ENCODE measurements at places on chromosomes 7 and 10. TPM values are rescaled to one million over a fixed set of nuclear protein-coding genes. Genes with fewer than 3 reads are reported as not detected.
A peak's percentile ranks its signal among the peaks of the same experiment; 100 is the strongest.

GRCh38 chr10:29183301-29183945 lies 105.4 kb upstream of the LYZL1 start:
- no peak overlapping the region for H3K4me3 ChIP-seq
- no peaks in the 10 kb centered on the region for H3K4me1 ChIP-seq
- no peak for DNase-seq
- H3K27me3 ChIP-seq: peaks cover 6% of the 10 kb centered on the region
- H3K27ac ChIP-seq: no peak overlapping the region

- H3K36me3 ChIP-seq: no peaks in the 10 kb centered on the region
- H3K27me3 ChIP-seq: peaks cover 4% of the 10 kb centered on the region
- no peak overlapping the region for H3K4me3 ChIP-seq
- no peaks in the 10 kb centered on the region for H3K4me1 ChIP-seq
- no peak overlapping the region for H3K27ac ChIP-seq
These were observed 88.5 kb downstream of the ADCY1 start for GRCh38 chr7:45662540-45663166.

GRCh38 chr10:34978080-34978479 lies 112.1 kb downstream of the CUL2 start:
- H3K4me1 ChIP-seq: no peaks in the 10 kb centered on the region
- H3K4me3 ChIP-seq: no peak overlapping the region
- no peak for DNase-seq
- H3K36me3 ChIP-seq: no peaks in the 10 kb centered on the region

- no peaks in the 10 kb centered on the region for H3K27me3 ChIP-seq
- H3K36me3 ChIP-seq: peaks cover 21% of the 10 kb centered on the region
- H3K27ac ChIP-seq: peak overlapping the region; percentile 98
- DNase-seq: peak; percentile 81
- peaks cover 42% of the 10 kb centered on the region for H3K4me1 ChIP-seq
These were observed 744 bp downstream of the PPRC1 start for GRCh38 chr10:102133373-102134195.

GRCh38 chr7:117796889-117797288 lies 76.4 kb downstream of the CTTNBP2 start:
- H3K27me3 ChIP-seq: peaks cover 2% of the 10 kb centered on the region
- no peak for DNase-seq
- no peaks in the 10 kb centered on the region for H3K36me3 ChIP-seq
- no peak overlapping the region for H3K4me3 ChIP-seq
- no peak overlapping the region for H3K27ac ChIP-seq

- no peaks in the 10 kb centered on the region for H3K4me1 ChIP-seq
- peaks cover 2% of the 10 kb centered on the region for H3K36me3 ChIP-seq
- no peaks in the 10 kb centered on the region for H3K27me3 ChIP-seq
These were observed 32.7 kb downstream of the PKD1L1 start for GRCh38 chr7:47915616-47915976.

DNA sequence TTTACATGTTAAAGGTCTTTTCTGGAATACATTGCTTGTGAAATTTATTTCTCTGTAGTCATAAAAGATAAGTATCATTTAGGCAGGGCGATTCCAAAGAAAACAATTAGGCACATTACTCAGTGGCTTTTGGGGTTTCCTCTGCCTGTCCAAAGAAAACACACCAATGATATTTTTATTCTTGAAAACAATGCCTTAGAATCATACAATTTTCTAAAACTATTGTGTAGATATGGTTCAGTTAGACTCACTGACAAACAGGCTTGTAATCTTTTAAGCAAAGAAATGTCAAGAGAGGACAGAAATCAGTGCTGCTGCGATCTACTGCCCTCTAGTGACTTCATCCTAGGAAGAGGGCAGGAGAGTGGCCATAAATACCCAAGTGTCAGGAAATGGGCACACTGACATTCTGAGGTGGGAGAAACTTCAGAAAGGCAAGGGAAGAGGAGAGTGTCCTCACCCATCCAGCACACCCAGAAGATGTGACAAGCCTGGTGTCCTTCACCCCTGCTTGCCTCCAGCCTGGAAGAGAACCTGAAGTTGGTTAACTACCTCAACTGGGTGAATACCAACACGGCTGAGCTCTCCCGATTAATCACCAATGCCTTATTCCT lies 120.5 kb downstream of the GALNT11 start:
- DNase-seq: peak; percentile 45
- peak overlapping the region; percentile 90 for H3K27ac ChIP-seq
- H3K4me1 ChIP-seq: peaks cover 41% of the 10 kb centered on the region
- no peaks in the 10 kb centered on the region for H3K27me3 ChIP-seq
- H3K36me3 ChIP-seq: peaks cover 33% of the 10 kb centered on the region

DNA sequence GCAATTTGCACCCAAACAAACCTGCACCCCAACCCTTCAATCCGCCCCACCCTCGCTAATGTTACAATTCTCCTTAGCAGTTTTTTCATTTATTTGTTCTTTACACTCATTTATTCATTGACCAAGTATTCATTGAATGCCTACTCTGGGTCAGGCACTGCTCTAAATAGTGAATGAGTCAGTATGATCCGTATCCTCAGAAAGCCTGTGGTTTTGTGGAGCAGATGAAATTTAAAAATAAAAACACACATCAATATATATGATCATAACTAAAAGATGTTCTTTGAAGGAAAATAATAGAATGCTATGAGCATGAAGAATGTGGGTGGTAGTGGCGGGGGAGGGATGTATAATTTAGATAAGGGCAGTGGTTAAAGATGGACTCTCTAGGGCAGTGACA lies 13.3 kb downstream of the IFIT5 start:
- H3K27me3 ChIP-seq: peaks cover 1% of the 10 kb centered on the region
- DNase-seq: no peak
- no peaks in the 10 kb centered on the region for H3K4me1 ChIP-seq

- DNase-seq: no peak
- peaks cover 7% of the 10 kb centered on the region for H3K4me1 ChIP-seq
- no peak overlapping the region for H3K4me3 ChIP-seq
- H3K27me3 ChIP-seq: peaks cover 14% of the 10 kb centered on the region
- no peaks in the 10 kb centered on the region for H3K36me3 ChIP-seq
- no peak overlapping the region for H3K27ac ChIP-seq
These were observed 54.1 kb upstream of the FAM180A start for GRCh38 chr7:135802697-135803096.

DNA sequence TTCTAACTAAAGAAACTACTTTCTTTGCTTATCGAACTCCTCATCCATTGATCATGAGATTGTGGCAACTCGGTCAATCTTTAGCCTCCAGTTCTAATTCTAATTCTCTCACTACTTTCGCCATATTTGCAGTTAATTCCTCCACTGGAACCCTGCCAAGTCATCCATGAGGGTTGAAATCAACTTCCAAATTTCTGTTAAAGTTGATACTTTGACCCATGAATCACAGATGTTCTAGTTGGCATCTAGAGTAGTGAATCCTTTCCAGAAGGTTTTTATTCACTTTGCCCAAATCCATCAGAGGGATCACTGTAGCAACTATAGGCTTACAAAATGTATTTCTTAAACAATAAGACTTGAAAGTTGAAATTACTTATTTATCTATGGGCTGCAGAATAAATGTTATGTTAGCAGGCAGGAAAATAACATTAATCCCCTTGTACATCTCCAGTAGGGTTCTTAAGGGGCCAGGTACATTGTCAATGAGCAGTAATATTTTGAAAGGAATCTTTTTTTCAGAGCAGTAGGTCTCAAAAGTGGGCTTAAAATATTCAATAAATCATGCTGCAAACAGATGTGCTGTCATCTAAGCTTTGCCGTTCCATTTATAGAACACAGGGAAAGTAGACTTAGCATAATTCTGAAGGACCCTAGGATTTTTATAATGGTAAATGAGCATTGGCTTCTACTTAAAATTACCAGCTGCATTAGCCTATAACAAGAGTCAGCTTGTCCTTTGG lies 39.4 kb downstream of the CCDC71L start:
- H3K27ac ChIP-seq: no peak overlapping the region
- H3K4me3 ChIP-seq: no peak overlapping the region
- DNase-seq: no peak
- H3K4me1 ChIP-seq: peaks cover 3% of the 10 kb centered on the region

Gene WDR11
- total RNA-seq: 37.3 TPM

Gene TMEM184A
- not detected for total RNA-seq

Gene ABCB8
- 48.4 TPM for total RNA-seq

Gene FEZF1
- total RNA-seq: not detected

All from activated CD4-positive, alpha-beta memory T cell treated with anti-CD3 and anti-CD28 coated beads for 36 hours (primary cell).